ENCODE measurements at places on chromosomes 12 and 14.

DNA sequence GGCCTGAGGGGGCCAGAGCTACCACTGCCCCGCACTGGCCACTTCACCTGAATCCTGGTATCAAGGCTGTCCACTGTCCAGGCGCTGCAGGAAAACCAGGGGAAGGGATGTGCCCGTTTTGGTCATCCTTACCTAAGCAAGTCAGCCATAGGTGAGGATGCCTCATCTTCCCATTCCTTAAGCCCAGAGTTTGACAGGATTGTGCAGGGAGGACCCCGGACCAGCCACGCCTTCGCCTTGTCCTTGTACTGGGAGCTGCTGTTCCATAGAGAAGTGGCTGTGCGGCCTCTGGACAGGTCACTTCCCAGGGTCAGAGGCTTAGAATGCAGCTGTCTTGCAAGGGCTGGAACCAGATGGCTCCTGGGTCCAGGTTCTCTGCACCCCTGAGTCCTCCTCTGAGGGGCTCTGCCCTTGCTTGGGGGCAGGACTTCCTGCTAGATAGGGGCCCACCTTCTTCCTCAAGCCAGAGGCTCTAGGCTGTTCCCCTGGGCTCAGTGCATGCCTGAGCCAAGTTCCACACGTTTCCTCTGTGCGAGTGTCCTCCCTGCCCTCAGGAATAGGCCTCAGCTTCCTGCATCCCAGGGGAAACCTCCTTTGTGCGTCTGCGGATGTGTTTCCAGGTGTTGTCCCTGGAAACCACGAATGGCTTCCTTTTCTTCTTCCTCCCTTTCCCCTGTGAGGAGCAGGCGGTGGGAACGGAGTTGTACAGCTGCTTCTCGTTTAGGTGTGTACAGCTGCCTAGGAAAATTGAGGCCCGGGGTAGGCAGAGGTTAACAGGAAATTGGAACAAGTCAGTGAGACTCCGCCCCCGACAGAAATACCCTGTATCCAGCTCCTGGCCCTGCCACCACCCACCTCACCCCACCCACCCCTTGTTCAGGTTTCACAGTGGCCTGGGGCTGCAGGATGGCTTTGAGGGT, 54.3 kb upstream of the RIN3 start:
- peak; percentile 31 for DNase-seq

GRCh38 chr14:54653712-54654469, 87.0 kb downstream of the SAMD4A start:
- DNase-seq = peak; percentile 73

GRCh38 chr12:42180990-42181596, 36.4 kb upstream of the GXYLT1 start:
- DNase-seq = peak; percentile 12

DNA sequence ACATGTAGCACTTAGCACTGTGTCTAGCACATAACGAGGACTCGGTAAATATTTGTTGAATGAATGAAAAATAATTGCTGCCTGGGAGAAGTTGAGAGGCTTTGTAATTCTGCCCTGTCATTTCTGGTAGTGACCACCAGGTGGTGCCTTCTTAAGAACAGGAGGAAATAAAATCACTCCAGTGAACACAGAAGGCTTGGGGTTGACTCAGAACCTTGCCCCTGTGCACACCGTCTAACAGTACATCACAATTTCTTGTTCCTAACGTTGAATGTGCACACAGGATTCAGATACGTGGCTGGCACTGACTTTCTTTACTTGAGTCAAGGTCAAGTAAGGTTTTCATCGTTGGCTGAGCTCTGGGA, 91.8 kb downstream of the RGS6 start:
- DNase-seq = peak; percentile 1

GRCh38 chr12:29499235-29499634, 1.7 kb upstream of the OVCH1 start:
- DNase-seq = no peak

- DNase-seq = no peak
These were observed 136.1 kb upstream of the CCND2 start for GRCh38 chr12:4137441-4137840.
